ENCODE measurements at places on chromosomes 7 and 10. TPM values are rescaled to one million over a fixed set of nuclear protein-coding genes. Genes with fewer than 3 reads are reported as not detected.
A peak's percentile ranks its signal among the peaks of the same experiment; 100 is the strongest.

DNA sequence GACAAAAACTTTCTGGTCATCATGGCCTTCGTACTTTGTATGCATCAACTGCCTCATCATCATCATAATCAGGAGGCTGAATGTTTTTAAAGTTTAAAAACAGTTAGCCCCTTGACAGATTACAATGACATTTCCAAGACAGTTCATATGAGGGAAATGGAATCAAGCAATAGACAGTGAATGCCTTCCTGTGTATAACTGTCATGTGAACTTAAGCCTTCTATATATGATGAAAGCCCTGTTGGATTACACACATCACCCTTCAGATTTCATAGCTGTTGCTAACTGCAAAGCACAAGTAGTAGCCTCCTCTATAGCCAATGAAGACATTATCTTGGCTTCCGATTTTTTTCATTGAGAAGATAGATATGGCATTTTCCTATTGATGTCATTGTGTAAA is 154.0 kb downstream of the PLXDC2 start:
- DNase-seq = no peak

DNA sequence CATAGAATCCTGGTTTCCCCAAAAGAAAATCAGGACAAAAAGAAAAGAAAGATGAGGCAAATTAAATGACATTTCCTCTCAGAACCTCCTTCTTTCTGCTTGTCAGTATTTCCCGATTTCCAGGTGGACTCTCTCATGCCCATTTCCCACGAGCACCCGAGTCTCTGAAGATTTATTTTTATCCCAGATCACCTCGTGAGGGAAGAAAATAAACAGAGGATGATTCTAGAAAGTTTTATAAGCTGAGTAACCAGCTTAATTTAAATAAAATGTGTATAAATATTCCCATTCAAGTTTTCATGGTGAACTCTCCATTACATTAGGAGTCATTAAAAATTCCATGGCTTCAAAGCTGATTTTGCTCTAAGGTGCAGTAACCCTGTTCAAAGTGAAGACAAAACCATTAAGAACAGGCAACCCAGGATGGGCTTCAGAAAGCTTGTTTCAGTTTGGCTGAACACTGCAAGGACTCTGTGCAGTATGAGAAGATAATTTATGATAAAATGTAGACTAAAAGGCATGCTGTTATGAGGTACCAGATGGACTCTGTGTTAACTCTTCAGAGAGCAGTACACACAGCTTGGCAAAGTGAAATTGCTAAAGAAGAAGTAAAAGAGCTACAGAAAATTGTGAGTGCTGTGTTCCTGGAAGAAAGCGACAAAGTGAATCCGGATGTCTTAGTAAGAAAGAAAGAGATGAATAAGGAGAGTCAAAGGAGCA is 521.3 kb upstream of the LRRN3 start:
- no peak for DNase-seq

DNA sequence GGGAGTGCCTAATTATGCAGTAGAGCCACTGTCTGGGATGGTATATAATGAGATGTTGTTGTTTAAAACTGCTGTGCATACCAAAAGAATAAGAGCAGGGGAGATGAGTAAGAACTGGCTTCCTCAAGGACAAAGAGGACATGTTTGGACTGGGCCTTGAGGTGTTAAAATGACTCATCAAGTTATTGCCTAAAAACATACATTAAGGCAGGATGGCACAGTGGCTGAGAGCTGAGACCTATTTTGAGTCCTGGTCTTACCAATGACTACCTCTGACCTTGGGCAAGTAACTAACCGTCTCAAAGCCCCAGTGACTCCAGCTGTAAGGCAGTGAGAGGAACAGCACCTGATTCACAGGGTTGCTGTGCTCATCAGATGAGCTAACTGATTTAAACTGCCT is 71.1 kb downstream of the CFAP58 start:
- DNase-seq = no peak

- DNase-seq = no peak
Observed at GRCh38 chr10:63247771-63248170, 114.6 kb downstream of the NRBF2 start.

- no peak for DNase-seq
Observed at GRCh38 chr7:155574556-155575290, 28.4 kb upstream of the CNPY1 start.

- DNase-seq = no peak
Observed at GRCh38 chr7:133858311-133858710, 268.8 kb upstream of the LRGUK start.

DNA sequence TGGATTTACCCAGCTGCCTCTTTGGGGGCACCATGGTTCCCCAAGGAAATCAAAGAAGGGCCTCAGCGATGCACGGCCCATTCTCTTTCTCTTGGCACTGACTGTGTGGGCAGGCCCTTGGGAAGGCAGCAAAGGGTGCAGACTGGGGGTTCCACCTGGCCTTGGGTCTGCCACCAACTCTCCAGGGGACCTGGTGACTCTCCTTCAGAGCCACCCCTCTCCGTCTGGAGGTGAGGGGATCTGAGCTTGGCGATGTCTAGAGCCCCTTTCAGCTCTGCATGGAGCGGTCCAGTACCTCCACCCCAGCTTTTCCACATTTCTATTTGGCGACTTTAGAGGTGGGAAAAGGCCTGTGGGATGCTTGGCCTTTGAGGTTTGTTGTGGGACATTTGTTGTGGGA is 69.1 kb downstream of the C10orf120 start:
- no peak for DNase-seq

DNA sequence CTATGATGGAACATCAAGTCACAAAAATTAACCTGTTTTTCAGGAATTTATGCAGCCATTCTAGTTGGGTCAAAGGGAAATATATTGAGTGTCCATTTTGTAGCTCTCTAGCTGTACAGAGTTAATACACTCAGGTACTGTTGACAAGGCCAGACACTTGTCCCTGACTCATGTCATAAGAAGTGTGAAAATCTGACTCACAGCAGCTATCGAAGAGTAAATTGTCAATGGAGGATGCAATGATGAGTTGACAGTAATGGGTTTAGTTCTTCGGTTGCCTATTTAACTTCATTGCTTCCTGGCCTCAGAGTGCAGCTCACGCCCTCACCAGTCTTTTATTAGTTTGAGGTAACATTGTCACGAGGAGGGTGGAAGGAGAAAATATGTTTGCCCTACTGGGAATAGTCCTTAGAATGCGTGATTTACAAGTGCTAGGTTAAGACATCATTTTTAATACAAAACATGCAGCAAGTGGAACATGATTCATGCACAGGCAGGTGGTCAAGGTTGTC is 255.1 kb downstream of the XPNPEP1 start:
- no peak for DNase-seq

GRCh38 chr7:71824006-71824760 is 588.0 kb downstream of the CALN1 start:
- DNase-seq = peak; percentile 73

DNA sequence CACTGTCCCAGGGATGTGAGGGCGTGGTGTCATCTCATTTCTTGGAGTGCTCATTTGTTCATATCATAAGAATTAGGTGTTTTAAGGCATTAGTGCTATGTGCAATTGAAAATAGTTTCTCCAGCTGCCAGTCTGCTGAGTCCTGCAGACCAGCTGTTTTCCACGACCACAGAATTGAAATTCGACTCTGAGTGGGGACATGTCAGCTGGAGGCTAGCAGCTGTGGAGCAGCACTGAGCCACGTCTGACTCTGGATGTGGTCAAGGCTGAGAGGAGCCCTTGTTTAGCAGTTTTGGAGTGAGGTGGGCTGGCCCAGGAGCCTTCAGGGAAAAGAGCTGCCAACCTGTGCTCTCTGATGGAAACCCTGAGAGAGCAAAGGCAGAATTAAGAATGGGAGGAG is 156.3 kb upstream of the GRB10 start:
- DNase-seq = peak; percentile 85

DNA sequence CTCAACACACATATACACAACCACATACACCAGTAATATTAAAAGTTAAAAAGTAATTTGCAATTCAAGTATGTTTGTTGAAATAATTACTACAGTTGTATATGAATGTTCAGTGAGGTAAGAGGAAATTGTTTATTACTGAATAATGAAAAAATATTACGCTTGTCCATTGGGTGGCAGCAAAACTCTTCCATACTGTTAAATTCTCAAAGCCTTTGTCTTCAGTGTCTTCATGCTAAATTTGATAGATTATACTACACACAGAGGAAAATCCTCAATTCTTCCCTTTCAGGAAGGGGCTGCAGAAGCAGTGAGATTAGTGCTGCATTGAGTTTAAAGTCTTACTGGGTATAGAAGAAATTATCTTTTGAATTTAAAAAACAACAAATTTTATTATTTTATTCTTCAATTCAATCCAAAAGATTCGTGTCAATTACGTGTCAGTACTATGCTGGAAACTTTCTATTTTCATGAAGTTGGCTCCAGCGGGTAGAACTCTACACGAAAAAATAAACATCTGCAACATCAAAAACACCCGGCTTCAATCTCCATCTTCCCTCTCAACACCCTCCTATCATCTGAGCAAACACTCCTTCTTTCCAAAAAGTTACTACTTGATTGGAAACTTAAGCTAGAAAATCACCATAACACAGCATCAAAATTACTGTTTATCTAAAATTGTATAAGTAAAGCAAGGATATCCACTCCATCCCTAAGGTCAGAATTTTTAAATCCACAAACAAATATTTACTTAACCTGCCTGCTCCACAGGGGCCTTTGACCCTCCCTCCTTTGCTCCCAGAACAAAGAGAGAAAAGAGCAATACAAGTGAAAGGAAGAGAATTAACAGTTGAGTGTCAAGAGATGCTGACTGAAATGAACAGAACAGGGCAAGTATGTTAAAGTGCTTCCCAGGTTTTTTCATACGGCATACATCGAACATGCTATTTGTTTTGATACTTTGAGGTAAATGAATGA is 37.0 kb upstream of the TES start:
- DNase-seq = peak; percentile 61

DNA sequence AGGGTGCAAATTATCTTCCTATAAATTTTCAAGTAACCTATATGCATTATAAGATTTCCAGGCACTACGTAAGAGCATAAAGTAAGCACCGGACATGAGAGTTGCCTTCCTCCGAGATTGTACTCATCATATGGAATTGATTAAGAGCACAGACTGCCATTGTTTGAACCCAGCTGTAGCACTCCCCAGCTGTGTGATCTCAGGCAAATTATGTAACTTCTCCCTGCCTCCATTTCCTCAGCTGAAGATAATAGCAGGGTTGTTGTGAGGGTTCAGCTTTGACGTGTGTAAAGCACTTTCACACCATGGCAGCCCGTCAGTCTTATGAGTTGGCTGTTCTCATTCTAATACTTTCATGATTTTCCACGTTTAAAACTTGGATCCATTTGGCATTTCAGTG is 122.6 kb downstream of the ITIH5 start:
- DNase-seq = no peak

- DNase-seq = no peak
Observed at GRCh38 chr7:44284216-44284615, 41.2 kb downstream of the CAMK2B start.

DNA sequence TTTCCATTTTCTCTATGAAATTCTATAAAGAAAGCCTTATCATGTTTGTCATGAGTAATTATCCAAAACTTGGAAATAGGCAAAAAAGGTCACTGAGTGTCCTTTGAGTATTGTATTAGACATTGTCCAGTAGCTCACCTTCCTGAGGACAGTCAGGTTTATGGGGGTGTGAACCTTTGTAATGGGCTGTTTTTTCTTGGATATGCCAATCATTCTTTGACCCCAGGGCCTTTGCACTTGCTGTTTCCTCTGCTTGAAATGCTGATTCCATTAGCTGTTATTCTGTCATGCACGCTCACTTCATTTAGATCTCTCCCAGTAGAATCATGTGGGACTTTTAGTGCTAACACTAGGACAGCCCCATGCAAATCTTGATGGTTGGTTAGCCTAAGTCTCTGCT is 4.9 kb downstream of the CCDC172 start:
- DNase-seq = no peak

DNA sequence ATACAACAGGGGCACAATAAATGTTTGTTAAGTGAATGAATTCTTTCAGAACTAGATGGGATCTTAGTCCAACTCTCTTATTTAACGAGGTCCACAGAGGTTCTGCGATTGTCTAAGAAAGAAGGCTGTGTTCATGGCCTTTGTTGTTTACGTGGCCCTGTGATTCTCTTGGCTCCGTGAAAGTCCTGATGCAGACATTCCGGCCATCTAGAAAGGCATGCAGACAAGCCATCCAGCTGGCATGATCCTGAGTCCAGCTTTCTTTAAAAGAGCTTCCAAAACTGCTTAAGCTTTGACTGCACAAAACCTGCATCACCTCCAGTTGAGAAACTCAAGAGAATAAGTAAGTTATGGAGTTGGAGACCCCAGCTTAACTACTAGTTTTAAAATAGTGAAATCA is 26.0 kb downstream of the EGFR start:
- no peak for DNase-seq

DNA sequence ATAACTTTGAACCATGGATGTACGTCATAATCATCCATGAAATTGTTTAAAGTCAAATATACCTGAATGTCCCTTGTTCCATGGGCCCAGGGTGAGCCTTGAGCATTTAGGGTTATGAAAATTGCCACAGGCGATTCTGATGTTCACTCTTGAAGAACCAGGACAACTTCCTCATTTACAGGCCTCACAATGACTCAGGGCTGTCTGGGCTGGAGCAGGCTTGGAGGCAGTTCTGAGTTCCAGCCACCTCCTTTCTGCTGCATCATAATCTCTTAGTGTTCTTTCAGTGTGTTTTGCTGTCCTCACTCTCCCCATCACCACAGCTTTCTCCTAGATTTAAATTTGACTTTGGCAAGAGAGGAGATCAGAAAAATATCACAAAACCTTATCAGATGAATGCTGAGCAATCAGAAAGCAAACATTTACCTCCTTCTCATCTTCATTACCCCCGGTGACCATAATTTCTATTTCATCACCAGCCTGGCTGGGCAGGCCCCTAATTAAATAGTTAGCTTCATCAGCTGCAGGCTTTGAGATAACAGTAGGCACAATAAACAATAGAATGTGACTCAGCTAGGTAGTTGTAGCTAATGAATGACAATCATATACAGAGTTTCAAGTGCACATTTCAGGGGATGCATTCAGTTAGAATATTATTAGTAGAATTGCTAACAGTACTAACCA is 571.0 kb downstream of the SH2D4B start:
- DNase-seq = peak; percentile 63

DNA sequence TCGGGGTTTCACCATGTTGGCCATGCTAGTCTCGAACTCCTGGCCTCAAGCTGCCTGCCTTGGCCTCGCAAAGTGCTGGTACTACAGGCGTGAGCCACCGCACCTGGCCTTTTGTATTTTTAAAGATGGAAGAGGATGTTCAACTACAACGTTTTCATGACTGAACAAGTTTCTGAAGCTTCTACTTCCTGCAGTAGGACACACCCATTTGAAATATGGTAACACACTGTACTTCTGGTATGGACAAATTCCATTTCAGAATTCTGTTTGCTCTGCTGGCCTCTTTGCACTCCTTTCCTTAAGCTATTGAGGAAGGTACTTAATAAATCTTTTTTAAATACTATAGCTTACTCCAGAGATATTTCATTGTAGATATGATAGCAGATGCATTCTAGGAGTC is 10.9 kb upstream of the CDK1 start:
- DNase-seq = no peak

TEX36 gene
- not detected for total RNA-seq

HOXA9 gene
- total RNA-seq = 0.18 TPM

MYPN gene
- total RNA-seq = 3.8 TPM

PLEKHS1 gene
- total RNA-seq = 0.80 TPM

ITGB8 gene
- 107 TPM for total RNA-seq

PPP1R17 gene
- not detected for total RNA-seq

SPDYE5 gene
- not detected for total RNA-seq

GNAT3 gene
- total RNA-seq = not detected

GJD4 gene
- not detected for total RNA-seq

NUTM2E gene
- total RNA-seq = not detected
